ENCODE measurements at places on chromosomes 2 and 18. TPM values are rescaled to one million over a fixed set of nuclear protein-coding genes. Genes with fewer than 3 reads are reported as not detected.

GRCh38 chr2:223526106-223526505 lies 76.1 kb downstream of the SCG2 start:
- no peak overlapping the region for H3K27ac ChIP-seq
- H3K4me1 ChIP-seq, result no peaks in the 10 kb centered on the region
- H3K36me3 ChIP-seq, result no peaks in the 10 kb centered on the region

GRCh38 chr2:148721520-148721931 lies 77.0 kb downstream of the EPC2 start:
- H3K4me1 ChIP-seq, result no peaks in the 10 kb centered on the region
- H3K27ac ChIP-seq, result no peak overlapping the region
- no peak overlapping the region for H3K4me3 ChIP-seq
- no peak for DNase-seq
- peaks cover 14% of the 10 kb centered on the region for H3K36me3 ChIP-seq
- no peaks in the 10 kb centered on the region for H3K27me3 ChIP-seq

DNA sequence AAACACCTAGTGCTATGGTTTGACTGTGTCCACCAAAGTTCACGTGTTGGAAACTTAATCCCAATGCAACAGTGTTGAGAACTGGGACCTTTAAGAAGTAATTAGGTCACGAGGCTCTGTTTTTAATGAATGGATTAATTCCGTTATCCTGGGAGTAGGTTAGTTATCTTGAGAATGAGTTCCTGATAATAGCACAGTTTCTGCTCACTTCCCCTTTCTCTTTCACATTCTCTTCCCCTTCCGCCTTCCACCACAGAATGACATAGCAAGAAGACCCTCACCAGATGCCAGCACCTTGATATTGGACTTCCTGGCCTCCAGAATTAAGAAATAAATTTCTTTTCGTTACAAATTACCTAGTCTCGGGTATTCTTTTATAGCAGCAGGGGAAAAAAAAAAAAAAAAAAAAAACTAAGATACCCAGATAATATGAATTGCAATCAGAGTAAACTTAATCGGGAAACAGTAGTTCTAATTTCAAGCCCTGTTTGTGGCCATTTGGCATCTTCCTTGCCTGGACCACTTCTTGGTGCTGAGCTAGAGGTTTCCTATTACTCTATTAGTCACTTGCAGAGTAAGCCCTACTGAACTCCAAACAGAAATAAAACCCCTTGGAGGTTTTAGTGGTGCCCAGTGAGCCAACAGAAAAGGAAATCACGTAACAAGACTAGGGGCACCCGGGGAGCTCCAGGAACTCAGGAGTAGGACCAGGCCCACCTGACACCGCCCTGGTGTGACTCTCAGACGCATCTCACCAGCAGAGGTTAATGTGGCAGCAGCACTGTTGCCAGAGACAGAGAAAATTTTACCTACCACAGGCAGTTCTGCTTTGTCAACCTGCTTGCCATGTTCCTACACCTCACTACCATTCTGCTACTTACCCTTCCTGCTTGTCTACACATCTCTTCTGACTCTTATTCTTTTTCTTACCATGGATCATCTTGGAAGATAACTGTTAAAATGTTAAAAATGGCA lies 147.6 kb upstream of the CAB39 start:
- no peaks in the 10 kb centered on the region for H3K4me1 ChIP-seq
- no peak for DNase-seq

GRCh38 chr2:204449977-204450376 lies 95.3 kb upstream of the PARD3B start:
- H3K36me3 ChIP-seq, result no peaks in the 10 kb centered on the region
- H3K4me3 ChIP-seq, result no peak overlapping the region
- no peaks in the 10 kb centered on the region for H3K27me3 ChIP-seq

GRCh38 chr2:5549771-5550170 lies 142.4 kb upstream of the SOX11 start:
- H3K27me3 ChIP-seq, result no peaks in the 10 kb centered on the region
- no peak overlapping the region for H3K4me3 ChIP-seq
- no peaks in the 10 kb centered on the region for H3K36me3 ChIP-seq
- H3K4me1 ChIP-seq, result no peaks in the 10 kb centered on the region
- no peak overlapping the region for H3K27ac ChIP-seq

DNA sequence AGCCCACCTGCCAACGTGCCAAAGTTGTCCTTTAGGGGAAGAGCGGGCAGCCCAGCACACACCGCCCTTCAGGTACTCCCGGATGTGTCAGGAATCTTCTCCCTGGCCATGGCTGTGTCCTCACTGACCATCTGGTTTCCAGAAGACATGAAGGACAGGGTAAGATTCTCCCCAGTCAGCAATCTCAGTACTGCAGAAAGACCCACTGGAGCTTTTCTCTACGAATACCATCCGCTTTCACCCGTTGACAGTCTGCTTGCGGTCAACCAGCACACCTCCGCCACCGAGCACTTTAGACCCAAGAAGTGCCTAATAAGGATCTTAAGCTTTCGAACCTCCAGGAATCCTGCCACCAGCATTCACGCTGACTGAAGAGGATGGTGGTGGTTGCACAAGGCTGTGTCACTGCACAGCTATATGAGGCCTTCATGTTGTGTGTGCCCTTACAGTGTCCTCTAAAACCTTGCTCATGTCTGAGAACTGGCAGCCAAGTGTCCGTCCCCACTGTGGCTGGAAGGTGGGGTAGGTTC lies 42.7 kb upstream of the ITM2C start:
- no peak overlapping the region for H3K27ac ChIP-seq
- H3K27me3 ChIP-seq, result no peaks in the 10 kb centered on the region
- H3K36me3 ChIP-seq, result no peaks in the 10 kb centered on the region
- H3K4me3 ChIP-seq, result no peak overlapping the region

GRCh38 chr2:234257859-234258561 lies 207.5 kb downstream of the SPP2 start:
- no peaks in the 10 kb centered on the region for H3K27me3 ChIP-seq
- no peak overlapping the region for H3K4me3 ChIP-seq
- DNase-seq, result no peak
- H3K27ac ChIP-seq, result peak overlapping the region; percentile 28

DNA sequence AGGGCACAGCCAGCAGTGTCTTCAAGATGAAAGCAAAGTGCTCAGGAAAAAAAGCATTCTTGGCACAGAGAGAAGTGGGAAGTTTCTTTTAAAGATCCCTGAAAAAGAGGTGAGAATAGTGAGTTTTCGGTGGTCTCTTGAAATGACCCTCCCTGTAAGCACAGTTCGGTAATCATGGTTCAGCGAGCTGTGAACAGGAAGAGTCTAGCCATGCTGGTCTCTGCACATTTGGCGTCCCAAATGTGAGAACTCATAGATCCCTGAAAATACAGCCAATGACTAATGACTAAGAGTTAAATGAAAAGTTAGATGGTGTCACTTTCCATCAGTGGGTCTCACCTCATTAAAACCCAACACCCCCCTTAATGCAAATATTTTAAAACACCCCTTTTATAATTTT lies 3.4 kb downstream of the IL1R1 start:
- H3K4me3 ChIP-seq, result no peak overlapping the region
- peaks cover 37% of the 10 kb centered on the region for H3K36me3 ChIP-seq
- H3K4me1 ChIP-seq, result no peaks in the 10 kb centered on the region
- H3K27me3 ChIP-seq, result no peaks in the 10 kb centered on the region
- DNase-seq, result no peak

GRCh38 chr2:9264301-9264700 lies 57.7 kb downstream of the ASAP2 start:
- H3K4me3 ChIP-seq, result no peak overlapping the region
- no peaks in the 10 kb centered on the region for H3K27me3 ChIP-seq
- no peak for DNase-seq
- no peaks in the 10 kb centered on the region for H3K36me3 ChIP-seq

DNA sequence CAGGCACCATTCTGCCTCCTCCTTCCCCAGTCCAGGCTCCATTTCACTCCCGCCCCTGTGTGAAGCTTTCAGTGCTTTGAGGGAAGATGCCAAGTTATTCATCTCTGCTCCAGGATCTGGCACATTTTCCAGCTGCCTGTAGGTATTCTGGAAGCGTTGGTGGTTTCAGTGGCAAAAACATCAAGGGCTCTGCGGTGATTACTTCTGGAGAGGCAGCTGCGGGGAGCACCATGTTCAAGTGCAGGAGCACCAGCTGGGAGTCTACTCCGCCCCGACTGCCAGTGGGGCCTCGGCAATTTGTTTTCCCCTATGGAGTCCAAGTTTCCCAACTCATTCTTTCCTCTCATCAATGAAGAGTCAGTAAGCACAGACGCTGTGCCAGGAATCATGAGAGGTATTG lies 211.7 kb downstream of the CLIP4 start:
- no peaks in the 10 kb centered on the region for H3K36me3 ChIP-seq
- no peak overlapping the region for H3K4me3 ChIP-seq

- no peaks in the 10 kb centered on the region for H3K27me3 ChIP-seq
- DNase-seq, result no peak
- H3K4me1 ChIP-seq, result no peaks in the 10 kb centered on the region
- no peaks in the 10 kb centered on the region for H3K36me3 ChIP-seq
These were observed 288.9 kb upstream of the EPAS1 start for GRCh38 chr2:46008091-46008870.

GRCh38 chr2:133906926-133907325 lies 338.7 kb upstream of the NCKAP5 start:
- no peaks in the 10 kb centered on the region for H3K4me1 ChIP-seq
- H3K27me3 ChIP-seq, result no peaks in the 10 kb centered on the region
- H3K36me3 ChIP-seq, result no peaks in the 10 kb centered on the region
- H3K4me3 ChIP-seq, result no peak overlapping the region
- no peak for DNase-seq
- no peak overlapping the region for H3K27ac ChIP-seq

- H3K27ac ChIP-seq, result no peak overlapping the region
- H3K27me3 ChIP-seq, result no peaks in the 10 kb centered on the region
- no peaks in the 10 kb centered on the region for H3K4me1 ChIP-seq
These were observed 4.7 kb upstream of the ZNF516 start for GRCh38 chr18:76499637-76500340.

GRCh38 chr2:71006955-71007799 lies 12.5 kb upstream of the TEX261 start:
- H3K36me3 ChIP-seq, result no peaks in the 10 kb centered on the region
- H3K27ac ChIP-seq, result no peak overlapping the region
- no peak overlapping the region for H3K4me3 ChIP-seq

DNA sequence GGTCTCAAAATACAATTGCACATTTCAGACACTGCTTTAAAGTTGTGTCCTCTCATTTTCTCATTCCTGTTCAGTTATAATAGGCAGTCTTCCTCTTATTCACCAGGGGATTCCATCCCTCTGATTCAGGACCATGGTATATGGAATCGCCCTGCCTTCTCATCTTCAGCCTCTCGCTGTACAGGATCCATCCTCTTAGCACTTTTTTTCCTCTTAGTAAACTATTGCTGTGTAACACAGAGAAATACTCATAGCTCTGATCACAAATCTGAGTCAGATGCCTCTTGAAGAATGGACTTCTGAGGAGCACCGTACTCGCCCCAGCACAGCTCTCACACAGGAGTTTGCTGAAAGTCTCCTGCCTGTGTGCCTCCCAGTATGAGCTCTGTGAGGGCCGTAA lies 11.3 kb downstream of the RMP24 start:
- H3K27me3 ChIP-seq, result no peaks in the 10 kb centered on the region
- H3K36me3 ChIP-seq, result peaks cover 5% of the 10 kb centered on the region
- DNase-seq, result no peak
- H3K27ac ChIP-seq, result no peak overlapping the region

DNA sequence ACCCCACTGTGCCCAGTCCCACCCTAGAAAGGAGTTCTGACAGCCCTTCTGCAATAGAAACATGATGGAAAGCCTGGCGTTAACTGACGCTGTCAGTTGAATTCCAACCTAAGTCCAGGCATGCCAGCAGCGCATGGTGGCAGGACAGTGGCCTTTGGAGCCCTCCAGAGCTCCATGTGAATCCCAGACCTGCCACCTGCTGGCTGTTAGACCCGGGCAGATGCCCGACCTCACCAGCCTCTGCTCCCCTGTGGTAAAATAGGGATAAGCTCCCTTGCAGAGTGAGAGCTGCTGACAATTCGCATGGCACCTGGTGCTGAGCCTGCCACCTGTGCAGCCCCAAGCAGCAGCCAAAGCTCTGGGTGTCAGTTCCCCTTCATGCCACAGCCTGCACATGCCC lies 138.6 kb downstream of the LOXHD1 start:
- no peak overlapping the region for H3K4me3 ChIP-seq
- no peaks in the 10 kb centered on the region for H3K36me3 ChIP-seq
- DNase-seq, result no peak
- no peaks in the 10 kb centered on the region for H3K27me3 ChIP-seq

GRCh38 chr18:76351961-76352581 lies 143.0 kb downstream of the ZNF516 start:
- H3K4me1 ChIP-seq, result peaks cover 35% of the 10 kb centered on the region
- H3K27ac ChIP-seq, result no peak overlapping the region
- H3K4me3 ChIP-seq, result no peak overlapping the region
- H3K36me3 ChIP-seq, result peaks cover 12% of the 10 kb centered on the region

- peak overlapping the region; percentile 56 for H3K27ac ChIP-seq
- H3K27me3 ChIP-seq, result no peaks in the 10 kb centered on the region
- no peaks in the 10 kb centered on the region for H3K36me3 ChIP-seq
These were observed 23.2 kb upstream of the ACSL3 start for GRCh38 chr2:222837643-222838056.

DNA sequence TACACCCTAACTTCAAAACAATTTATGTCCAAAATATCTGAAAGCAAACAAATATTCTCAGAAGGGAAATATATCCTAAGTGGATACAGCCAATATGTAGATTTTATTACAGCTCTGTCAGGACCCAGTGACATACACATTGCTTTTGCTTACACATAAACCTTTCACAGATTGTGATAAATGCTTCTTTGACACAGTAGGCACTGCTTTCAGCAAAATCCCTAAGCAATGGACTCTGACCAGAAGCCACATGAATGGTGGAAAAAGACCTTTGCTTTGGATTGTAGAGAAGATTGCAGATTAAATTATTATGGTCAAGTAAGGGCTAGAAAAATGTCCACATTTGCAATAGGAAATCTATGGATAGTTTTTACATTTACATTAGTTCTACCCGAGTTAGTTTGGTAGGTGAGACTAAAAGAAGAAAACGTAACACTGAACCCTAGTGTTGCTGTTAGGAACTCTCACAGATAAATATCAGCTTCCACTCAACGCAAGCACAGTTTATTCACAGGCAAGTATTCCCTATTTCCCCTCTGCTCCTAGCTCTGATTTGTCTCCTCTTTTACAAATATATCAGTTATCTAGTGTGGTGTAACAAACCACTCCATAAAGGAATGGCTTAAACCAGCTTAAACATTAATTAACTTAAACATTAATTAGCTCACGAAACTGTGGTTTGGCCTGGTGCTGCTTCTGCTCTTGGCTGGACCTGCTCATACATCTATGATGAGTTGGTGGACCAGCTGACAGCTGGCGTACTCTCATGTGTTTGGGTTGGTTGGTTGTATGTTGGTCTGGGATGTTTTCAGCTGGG lies 23.6 kb upstream of the SERPINE2 start:
- no peaks in the 10 kb centered on the region for H3K4me1 ChIP-seq
- H3K4me3 ChIP-seq, result no peak overlapping the region
- no peak overlapping the region for H3K27ac ChIP-seq
- DNase-seq, result no peak
- no peaks in the 10 kb centered on the region for H3K27me3 ChIP-seq

GRCh38 chr2:173278794-173279526 lies 75.7 kb upstream of the CDCA7 start:
- no peak for DNase-seq
- H3K4me1 ChIP-seq, result peaks cover 21% of the 10 kb centered on the region
- no peak overlapping the region for H3K27ac ChIP-seq
- no peak overlapping the region for H3K4me3 ChIP-seq
- peaks cover 26% of the 10 kb centered on the region for H3K27me3 ChIP-seq
- H3K36me3 ChIP-seq, result no peaks in the 10 kb centered on the region

Gene TMX3
- total RNA-seq, result 26.0 TPM

Gene MROH2A
- under 0.01 TPM for total RNA-seq

Gene RESP18
- not detected for total RNA-seq

Gene CRYGD
- total RNA-seq, result not detected

Gene WDPCP
- total RNA-seq, result 3.2 TPM

Gene PAX8
- 2.7 TPM for total RNA-seq

Gene CD8A
- 6.5 TPM for total RNA-seq

Gene ABCB11
- not detected for total RNA-seq

Gene TMEM185B
- 23.3 TPM for total RNA-seq

Gene POTEC
- not detected for total RNA-seq

Gene GAD1
- total RNA-seq, result not detected

Gene CYTIP
- total RNA-seq, result 3.2 TPM

Gene RND3
- 163 TPM for total RNA-seq

All from esophagus squamous epithelium (tissue), 5 donors.